ENCODE measurements at places on chromosomes 16 and 17.

DNA sequence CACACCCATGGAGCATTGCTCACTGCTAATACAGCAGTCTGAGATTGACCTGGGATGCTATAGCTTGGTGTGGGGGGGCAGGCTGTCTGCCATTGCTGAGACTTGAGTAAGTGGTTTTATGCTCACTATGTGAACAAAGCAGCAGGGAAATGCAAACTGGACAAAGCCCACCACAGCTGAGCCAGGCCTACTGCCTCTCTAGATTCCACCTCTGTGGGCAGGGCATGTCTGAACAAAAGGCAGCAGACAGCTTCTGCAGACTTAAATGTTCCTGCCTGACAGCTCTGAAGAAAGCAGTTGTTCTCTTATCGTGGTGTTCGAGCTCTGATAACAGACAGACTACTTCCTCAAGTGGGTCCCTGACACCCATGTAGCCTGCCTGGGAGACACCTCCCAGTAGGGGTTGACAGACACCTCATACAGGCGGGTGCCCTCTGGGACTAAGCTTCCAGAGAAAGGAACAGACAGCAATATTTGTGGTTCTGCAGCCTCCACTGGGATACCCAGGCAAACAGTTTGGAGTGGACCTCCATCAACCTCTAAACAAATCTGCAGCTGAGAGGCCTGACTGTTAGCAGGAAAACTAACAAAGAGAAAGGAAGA, 2204.8 kb downstream of the TP53TG3F start:
- DNase-seq, result no peak

GRCh38 chr17:17322516-17323510, 19.6 kb downstream of the NT5M start:
- DNase-seq, result no peak

GRCh38 chr16:57141822-57142631, 43.8 kb downstream of the PSME3IP1 start:
- DNase-seq, result no peak

DNA sequence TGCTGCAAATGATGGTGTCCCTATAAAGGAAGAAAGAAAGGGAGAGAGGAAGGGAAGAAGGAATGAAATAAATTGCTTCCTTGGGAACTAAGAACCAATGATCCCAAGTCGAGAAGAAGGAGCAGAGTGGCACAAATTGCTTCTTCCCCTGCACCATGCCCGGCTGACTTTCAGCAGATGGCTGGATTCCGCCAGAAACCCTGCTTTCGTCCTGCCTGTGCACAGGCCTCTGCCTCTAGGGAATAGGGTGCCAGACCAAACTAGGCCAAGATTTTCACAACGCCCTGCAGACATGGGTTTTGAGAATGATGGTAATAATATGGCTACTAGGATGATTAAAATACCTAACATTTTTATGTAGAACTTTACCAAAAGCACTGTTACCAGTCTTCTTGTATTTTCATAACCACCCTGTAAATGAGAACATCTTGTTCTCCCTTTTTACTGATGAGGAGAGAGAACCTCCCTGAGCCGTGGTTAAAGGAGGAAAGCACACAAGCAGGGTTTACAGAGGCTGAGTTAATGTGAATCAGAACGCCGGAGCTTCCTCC, 122.1 kb upstream of the HSBP1 start:
- DNase-seq, result no peak

DNA sequence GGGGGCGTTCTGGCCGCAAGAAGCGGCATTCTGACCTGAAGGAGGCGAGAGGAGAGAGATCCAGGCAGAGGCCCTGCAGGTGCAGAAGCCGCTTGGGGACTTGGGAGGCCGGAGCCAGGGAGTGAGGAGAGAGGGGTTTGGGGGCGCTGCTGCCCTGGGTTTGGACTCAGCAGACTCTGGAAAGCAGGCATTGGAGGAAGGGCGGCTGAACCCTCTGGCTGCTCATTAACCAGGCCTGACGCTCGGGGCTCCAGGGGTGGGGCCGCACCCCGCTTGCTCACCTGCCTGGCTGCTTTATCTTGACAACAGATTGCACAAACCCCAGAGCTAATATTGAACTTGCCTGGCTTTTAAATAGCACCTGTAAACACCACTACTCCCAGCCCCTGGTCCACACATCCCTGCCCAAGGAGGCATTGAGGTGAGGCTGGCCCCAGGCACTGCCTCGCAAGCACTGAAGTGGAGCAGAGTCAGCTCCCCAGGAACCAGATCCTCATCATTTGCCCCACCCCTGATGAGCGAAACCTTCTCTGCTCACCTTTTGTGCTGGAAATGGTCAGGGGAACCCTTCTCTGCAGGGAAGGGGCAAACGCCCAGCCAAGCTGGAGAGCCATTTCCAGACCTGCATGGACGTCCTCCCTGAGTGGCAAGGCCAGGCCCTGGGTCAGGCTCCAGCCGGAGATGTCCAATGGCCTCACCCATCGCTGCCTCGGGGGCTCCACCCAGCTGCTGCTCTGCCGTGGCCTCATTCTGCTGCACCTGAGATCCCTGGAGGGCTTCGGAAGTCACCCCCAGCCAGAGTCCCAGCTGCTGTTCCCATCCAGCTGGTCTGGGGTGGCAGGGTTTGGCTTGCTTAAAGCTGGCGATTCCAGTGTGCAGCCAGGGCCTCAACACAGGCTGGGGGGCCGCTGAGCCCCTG, 190.2 kb upstream of the GSE1 start:
- no peak for DNase-seq

DNA sequence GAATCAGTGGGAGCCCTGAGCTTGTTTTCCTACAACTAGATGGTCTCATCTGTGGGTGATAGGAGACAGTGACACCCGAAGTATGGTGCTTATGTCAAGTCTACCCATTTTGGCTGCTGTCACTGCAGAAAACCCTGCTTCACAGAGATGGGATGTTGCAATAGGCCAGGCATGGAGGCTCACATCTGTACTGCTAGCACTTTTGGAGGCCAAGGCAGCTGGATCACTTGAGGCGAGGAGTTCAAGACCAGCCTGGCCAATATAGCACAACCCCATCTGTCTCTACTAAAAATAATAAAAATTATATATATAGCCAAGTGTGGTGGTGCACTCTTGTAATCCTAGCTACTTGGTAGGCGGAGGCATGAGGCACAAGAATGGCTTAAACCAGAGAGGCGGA, 2.3 kb upstream of the HERPUD1 start:
- no peak for DNase-seq

DNA sequence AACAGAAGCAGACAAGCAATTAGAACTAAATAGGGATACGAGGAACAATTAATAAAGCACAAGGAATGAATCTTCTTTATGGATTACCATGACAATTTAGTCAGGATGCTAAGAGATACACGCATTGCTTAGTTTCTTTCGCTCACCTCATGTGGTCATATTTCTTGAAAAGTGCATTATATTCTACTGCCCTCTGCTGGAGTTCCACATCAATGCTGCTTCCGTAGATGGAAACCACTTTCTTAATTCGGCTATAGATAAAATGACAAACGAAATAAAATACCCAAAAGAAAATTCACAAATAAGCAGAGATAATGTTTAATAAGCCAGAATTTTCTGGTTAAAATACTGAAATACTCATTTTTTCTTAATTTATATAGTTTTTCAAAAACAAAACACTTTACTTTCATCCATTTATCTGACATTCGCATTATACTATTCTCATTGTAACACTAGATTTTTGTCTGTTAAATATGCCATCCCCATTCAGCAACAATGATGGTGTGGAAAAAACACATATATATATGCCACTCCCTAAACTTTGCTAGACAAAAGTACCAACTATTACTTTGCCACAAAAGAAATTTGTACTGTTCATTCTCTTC, 22.0 kb upstream of the PHLPP2 start:
- DNase-seq, result no peak

DNA sequence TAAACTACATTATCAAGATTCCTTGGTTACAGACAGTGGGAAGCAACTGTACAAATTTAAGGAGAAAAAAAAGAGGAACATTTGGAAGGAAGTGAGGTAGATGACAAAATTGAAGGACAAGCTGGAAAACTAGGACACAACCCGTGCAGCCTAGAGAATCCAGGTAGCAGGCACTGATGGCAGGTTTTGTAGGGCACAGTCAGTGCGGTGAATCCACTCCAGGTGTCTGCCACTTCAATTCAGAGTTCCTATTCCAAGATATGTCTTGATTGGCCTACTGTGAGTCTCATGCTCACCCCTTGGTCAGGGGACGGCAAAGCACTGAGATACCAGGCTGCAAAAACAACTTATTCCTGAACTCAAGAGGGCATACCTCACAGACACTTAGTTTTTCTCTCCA, 37.8 kb downstream of the TNRC6C start:
- no peak for DNase-seq

DNA sequence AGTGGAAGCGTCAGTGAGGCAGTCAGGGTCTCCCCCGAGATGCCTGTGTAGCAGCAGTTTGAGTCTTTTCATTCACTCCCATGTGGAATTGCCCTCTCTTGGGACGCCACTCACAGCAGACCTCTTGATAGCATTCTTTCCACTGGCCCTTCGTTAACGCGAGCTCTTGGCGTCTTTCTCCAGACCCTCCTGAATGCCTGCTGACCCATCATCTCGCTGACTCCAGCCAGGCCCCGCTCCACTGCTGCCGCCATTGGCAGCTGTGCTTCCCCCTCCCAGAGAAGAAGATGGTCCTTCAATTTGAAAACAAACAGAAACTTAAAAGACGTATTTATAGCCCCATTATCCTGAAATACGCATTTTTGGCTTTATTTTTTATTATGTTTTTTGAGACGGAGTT, 63.1 kb downstream of the SEC14L1 start:
- DNase-seq, result no peak

- no peak for DNase-seq
Measured at GRCh38 chr17:31388770-31389656, 2.5 kb upstream of the RAB11FIP4 start.

DNA sequence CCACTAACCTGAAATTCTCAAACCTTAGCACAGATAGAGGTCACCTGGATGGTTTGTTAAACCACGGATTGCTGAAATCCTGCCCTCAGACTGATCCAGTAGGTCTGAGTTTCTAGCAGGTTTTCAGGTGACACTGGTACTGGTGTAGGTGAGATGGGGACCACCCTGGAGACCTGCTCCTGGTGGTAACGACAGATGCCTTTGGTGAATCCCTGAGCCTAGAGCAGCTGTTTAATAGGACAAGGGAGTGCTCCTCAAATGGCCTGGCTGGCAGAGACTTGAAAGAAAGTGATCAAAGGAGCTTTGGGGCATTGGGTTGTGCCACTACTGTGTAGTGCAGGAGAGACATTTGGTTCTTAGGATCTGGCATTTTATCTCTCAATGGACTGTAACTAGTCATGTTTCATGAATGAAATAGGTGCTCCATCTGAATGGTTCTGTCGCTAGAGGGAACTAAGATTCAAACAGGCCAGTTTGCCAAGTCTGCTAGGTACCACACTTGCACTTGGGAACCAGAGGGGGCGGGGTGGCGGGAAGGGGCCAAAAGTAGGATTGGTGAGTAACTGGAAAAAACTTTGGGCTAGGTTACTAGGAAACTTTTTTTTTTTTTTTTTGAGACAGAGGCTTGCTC, 2.9 kb upstream of the IFI35 start:
- DNase-seq, result no peak

- no peak for DNase-seq
Measured at GRCh38 chr17:81285179-81285878, 9.8 kb downstream of the SLC38A10 start.

GRCh38 chr17:34391241-34391640, 28.2 kb upstream of the CCL1 start:
- no peak for DNase-seq

DNA sequence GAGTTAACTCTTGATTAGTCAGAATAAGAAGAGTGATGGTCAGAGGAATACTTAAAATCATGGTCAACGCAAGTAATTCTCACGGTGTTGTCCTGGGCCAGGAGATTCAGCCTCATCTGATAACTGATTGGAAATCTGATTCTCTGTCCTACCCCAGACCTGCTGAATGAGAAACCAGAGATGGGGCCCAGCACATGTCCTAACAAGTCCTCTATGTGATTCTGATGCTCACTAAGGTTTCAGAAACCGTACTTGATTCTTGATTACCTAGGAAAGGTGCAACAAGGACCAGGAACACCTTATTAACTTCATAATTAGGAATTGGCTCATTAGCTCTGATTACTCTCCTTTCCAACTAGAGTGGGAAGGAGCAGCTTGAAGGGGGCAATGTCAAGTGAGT, 44.5 kb downstream of the ANKFY1 start:
- DNase-seq, result no peak

DNA sequence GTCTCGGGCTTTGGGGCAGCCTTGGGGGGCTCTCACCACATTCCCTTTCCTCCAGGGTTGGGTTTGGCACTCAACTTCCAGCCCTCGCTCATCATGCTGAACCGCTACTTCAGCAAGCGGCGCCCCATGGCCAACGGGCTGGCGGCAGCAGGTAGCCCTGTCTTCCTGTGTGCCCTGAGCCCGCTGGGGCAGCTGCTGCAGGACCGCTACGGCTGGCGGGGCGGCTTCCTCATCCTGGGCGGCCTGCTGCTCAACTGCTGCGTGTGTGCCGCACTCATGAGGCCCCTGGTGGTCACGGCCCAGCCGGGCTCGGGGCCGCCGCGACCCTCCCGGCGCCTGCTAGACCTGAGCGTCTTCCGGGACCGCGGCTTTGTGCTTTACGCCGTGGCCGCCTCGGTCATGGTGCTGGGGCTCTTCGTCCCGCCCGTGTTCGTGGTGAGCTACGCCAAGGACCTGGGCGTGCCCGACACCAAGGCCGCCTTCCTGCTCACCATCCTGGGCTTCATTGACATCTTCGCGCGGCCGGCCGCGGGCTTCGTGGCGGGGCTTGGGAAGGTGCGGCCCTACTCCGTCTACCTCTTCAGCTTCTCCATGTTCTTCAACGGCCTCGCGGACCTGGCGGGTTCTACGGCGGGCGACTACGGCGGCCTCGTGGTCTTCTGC, 8.4 kb downstream of the SLC16A3 start:
- no peak for DNase-seq

GRCh38 chr17:61205401-61205800, 194.2 kb upstream of the TBX2 start:
- no peak for DNase-seq

DNA sequence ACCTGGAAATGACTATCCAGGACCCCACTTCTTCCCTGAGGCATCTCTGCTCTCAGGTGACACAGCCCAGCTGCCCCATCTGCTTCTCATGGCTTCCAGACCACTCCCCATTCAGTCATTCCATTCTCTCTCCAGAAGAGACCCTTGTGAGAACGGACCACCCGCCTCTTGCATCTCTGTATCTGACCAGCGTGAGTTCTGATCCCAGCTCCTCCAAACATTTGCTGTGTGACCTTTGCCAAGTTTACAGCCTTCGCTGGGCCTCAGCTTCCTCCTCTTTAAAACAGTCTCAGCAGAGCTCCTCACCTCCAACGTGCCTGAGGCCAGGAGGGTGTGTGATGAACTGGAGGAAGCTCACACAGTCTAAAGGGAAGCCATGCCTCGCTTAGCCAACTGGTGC, 39.6 kb downstream of the C16orf82 start:
- no peak for DNase-seq

- no peak for DNase-seq
Measured at GRCh38 chr17:21035406-21035805, 7.4 kb downstream of the USP22 start.

GRCh38 chr17:958712-959451, 20.7 kb downstream of the NXN start:
- no peak for DNase-seq

- no peak for DNase-seq
Measured at GRCh38 chr16:55274391-55274790, 49.6 kb upstream of the IRX6 start.
